Mucosa of descending colon (tissue), 3 donors: ENCODE measurements at places on chromosomes 6 and 20.
A peak's percentile ranks its signal among the peaks of the same experiment; 100 is the strongest.

GRCh38 chr6:151475653-151476523 lies 17.9 kb upstream of the CCDC170 start:
- no peak for DNase-seq

DNA sequence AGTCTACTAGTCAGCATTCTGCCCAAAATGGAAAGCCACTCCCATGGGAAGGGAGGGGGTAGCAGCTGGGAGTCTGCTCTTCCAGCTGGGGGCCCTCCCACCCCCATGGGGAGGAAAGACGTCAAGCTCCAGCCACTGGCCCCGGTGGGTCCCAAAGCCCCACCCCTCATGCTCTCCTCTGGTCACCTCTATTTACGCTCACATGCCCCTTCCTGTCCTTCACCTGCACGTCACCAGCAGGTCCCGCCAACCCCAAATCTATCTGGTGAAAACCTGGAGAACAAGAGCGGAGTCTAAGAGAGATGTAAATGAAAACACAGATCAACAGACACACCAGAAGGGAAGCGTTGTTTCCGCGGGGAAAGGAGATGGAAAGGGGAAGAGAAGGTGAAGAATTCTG lies 30.0 kb upstream of the ZBP1 start:
- no peak for DNase-seq

DNA sequence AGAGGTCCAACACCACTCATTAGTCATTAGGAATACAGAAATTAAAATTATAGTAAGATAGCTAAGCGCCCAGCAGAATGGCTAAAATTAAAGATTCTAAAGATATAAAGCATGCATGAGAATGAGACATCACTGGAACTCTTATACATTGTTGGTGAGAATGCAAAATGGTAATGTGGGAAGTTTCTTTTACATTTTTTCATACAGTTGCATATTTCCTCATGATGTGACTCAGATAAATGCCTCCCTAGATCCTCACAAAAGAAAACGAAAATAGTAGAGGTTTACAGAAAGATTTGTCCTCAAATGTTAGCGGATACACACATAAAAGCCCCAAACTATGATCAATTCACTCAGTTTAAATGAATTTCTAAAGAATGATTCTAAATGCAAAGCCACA lies 633.7 kb upstream of the GJE1 start:
- no peak for DNase-seq

- no peak for DNase-seq
These were observed 46.3 kb downstream of the GOPC start for GRCh38 chr6:117555882-117556498.

DNA sequence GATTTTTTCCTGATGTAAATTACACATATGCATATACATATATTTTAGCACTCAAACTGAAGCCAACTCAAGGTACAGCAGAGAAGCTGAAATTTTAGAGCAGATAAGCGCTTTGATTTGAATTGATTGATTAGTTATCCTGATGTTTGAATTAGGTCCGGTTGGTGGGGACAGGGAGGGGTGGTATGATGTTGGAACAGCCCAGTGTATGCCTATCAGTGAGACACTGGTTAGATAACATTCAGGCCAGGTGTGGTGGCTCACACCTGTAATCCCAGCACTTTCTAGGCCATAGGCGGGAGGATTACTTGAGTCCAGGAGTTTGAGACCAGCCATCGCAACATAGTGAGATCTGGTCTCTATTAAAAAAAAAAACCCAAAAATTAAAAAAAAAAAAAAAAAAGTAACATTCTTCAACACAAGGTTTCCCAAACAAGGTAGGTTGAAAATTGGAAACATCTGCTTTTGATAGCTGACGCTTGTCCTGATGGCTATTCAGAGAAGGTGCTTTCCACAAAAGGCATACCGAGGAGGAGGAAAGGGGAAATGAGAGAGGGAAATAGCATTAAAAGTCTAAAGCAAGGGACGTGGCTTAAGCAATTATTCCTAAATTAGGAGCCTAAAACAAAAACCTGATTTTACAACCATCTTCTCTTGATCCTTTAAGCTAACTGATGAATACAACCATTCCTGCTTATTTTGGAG lies 288.4 kb upstream of the JARID2 start:
- DNase-seq: no peak

DNA sequence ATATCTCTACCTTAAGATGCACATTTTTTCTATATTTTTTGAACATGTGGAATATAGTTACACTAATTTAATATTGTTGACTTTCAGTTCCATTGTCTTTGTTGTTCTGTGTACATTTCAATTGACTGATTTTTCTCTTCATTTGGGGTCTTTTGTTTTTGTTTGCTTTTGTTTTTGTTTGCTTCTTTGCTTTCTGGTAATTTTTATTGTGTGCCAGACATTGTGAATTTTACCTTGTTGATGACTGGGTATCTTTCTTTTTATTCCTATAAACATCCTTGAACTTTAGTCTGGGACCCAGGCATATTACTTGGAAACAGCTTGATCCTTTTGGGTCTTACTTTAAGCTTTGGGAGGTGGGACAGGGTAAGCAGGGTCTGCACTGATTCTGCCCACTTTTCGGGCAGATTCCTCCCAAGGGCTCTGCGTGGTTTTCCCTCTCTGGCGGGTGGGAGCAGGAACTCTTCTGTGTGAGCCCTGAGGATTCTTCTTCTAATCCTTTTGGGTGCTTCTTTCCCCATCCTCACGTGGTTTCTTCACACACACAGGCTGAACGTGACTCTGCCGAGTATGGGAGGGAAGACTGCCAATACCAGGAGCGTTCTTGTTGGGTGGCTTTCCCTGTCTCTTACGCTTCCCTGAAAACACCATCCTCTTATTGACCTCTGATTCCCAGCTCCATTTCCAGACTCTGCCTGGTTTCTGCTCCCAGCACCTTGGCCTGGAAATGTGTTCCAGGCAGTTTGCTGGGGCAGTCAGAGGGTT lies 200.5 kb downstream of the ARID1B start:
- DNase-seq: no peak

- DNase-seq: no peak
These were observed 718.3 kb downstream of the KIF16B start for GRCh38 chr20:15854911-15855310.

DNA sequence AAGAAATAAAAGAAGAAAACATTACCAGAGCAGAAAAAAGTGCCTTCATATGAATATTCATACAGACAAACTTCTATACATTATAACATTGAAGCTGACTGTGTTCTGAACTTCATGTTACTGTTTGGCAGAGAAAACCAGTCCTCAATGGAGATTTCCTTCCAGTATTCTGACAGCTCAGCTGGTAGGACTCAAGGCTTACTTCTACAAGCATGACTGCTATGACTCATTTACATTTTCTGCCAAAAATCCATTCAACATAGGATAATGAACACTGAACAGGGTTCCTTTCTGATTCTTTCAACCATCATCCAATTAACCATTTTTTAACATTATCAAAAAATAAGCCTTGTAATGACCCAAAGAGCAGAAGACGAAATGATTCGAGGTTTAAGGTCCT lies 25.4 kb downstream of the COL9A1 start:
- DNase-seq: no peak

GRCh38 chr6:84057908-84058307 lies 24.3 kb downstream of the MRAP2 start:
- DNase-seq: no peak

GRCh38 chr20:32522526-32522775 lies 62.7 kb downstream of the NOL4L start:
- peak; percentile 41 for DNase-seq

GRCh38 chr20:60395991-60396390 lies 437.8 kb downstream of the CDH26 start:
- DNase-seq: no peak

GRCh38 chr6:75493400-75494064 lies at the start of gene FILIP1:
FILIP1 (minus strand) TSS chr6:75493800; CDS start chr6:75414972, 78,828 bp downstream.
- DNase-seq: no peak

- DNase-seq: no peak
These were observed 110.3 kb upstream of the GGTLC1 start for GRCh38 chr20:24098886-24099285.

DNA sequence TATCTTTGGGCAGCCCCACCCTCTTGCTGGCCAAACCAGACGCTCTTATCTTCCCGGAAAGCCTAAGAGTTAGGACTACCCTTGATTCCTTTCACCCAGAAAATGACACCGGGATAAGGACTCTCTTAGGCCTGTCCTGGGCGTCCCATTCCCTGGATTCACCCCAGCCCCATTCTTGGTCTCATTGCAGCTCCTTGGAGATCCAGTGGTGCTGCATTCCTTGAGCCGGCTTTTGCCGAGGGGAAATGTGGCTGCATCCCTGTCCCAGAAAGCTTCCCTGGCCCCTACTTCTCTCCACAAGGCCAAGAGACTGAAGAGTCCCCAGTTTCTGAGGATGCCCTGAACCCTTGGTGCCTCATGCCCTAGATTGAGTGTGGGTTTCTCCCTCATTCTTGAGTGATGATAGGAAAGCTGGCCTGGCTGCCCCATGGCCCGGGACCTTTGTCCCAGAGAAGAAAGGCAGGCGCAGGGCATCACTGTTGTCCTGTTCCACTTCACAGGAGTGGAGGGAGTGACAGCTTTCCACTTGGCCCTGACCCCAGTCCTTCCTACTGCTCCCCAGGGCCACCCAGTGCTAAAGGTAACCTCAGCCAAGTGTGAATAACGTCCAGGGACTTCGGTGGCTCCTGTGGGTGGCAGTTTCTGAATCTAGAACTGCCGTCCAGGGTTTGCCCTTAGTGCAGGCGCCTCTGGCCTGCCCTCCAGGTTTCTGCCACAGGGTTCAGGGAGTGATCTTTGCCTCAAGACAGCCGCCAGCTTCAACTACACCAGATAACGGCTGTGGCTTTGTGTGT lies 42.7 kb upstream of the MYL9 start:
- DNase-seq: no peak

- DNase-seq: peak; percentile 54
These were observed 69.3 kb upstream of the EYS start for GRCh38 chr6:65776332-65776731.

DNA sequence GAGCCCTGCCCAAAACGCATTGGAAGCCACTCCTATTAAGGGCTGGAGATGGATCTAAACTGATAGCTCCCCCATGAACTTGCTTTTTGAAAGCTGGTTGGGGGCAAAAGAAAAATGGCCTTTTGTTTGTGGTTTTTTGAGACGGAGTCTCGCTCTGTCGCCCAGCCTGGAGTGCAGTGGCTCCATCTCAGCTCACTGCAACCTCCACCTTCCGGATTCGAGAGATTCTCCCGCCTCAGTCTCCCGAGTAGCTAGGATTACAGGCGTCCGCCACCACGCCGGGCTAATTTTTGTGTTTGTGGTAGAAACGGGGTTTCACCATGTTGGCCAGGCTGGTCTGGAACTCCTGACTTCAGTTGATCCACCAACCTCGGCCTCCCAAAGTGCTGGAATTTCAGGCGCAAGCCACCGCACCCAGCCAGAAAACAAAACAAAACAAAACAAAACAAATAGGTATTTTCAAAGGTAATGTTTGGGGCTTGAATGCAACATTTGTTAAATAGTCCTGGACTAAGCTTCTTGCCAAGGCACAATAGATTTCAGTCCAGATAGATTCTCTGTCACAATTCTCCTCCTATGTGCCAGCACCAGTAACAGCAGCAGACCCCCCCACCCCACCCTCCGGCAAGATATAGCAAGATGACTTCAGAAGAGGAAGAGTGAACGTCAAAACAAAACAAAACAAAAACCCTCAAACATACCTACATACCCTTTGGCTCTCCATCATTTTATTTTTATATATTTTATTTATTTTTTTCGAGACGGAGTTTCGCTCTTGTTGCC lies 26.5 kb upstream of the ABT1 start:
- DNase-seq: no peak

DNA sequence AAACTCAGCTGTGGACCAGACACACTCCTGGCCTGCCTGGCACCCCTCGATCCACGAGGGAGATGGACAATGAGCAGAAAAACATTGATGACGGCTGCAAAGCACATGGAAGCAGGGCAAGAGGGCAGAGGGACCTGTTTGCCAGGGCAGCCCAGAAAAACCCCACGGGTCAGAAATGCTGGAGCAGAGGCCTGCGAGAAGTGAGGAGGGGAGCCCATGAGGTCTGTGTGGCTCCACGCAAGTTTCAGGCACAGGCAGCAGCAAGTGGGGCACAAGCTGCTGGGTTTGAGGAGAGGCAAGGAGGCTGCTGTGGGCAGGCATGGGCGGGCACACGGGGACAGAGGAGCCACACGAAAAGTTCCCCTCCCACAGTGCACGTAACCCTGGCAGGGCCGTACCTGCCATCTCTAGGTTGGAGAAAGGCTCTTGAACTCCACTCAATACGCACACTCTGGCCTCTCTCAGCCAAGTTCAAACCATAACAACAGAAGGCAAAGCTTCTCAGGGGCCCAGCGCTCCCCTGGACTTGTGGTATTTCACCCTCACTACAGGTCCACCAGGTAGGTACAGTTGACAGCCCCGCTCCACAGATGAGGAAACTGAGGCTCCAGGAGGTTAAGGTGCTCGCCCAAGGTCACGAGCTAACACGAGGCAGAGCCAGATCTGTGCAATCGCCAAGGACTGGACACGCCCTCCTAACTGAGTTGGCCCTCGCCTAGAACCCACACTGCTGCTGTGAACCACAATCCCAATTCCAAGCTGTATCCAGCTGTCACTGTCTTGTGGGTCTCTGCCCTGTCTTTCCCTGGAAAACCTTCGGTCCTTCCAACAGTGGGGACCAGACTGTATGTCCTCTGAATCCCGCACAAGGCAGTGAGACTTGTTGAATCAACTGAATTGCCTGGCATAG lies 108.2 kb downstream of the NOL4L start:
- peak; percentile 58 for DNase-seq

DNA sequence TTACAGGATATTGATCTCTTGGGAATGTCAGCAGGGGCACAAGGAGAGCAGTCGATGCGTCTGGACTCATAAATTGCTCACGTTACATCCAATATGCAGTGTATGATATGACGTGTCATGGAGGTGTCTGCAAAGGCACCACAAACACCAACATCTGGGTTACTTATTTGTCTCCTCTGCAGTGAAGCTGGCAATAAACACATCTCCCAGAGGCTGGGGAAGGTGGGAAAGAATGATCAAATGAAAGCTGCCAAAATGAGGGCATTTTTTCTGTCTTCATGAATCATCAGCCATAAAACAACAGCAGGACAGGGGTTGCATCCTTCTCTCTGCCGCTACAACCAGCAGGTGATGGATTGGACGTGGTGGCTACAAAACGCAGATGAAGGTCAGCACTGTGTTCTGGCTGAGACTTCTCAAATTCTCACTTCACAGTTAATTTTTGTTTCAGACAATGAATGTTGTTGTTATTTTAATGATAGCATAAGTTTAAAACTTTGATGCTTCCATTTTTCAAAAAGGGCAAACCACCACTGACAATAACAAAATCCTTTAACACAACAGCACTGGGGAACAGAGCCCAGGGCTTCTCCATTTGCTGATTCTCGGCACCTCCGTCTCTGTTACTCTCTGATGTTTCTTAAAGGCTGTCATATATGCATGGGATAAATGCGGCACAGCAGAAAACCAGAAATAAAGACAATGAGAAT lies 47.5 kb downstream of the ERMARD start:
- DNase-seq: no peak
